ENCODE measurements at places on chromosomes 7 and 10.

DNA sequence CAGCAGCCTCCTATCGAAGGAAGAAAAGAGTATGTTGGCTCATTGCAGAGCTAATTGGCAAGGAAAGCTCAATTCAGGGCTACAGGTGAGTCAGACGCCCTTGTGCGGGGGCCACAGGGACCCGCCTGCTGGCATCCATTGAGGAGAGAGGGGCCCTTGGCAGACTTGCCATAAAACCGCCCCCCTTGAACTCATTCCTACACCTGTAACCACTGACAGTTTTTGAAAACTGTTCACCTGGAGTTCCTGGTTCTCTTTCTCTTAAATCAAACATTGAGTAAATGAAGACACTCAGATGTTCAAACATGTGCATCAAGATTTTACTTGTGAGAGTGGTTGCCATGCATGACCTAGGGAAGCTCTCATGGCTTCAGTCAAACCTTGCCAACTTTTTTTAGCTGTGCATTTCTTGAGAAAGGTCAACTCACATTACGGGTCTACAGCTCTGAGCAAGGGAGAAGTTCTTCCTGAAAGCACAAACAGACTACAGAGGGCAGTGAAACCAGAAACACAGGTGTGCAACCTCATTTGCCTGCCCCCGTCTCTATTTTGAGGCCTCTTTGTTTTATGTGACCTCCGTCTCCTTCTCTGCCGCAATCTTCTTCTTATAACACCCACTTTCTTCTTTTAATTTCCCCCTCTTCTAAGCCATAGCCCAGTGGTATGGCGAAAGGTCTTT is 87.8 kb downstream of the TBXAS1 start:
- no peak for DNase-seq

GRCh38 chr7:2612445-2613097 is 19.2 kb upstream of the TTYH3 start:
- DNase-seq, result no peak

GRCh38 chr10:15189133-15189885 is 20.8 kb upstream of the NMT2 start:
- no peak for DNase-seq

- DNase-seq, result no peak
These were observed 23.6 kb downstream of the RGS10 start for GRCh38 chr10:119518936-119519335.

DNA sequence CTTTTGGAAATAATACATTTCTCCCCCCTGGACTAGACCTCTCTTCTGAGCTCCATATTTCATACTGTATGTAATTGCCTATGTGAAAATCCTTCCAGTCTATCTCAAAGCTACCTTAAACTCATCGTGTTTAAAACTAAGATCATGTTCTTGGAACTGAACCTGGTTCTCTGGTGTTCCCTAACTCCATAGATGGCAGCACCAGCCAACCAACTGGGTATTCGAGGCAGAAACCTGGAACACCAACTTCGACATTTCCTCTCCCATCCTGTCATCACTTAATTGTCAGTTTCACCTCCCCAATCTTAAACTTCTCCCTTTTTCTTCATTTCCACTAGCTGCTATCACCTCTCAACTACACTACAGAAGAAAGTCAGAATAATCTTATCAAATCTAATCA is 87.0 kb downstream of the ANKIB1 start:
- DNase-seq, result no peak

- DNase-seq, result no peak
These were observed 100.6 kb upstream of the CELF2 start for GRCh38 chr10:10917031-10917430.

GRCh38 chr7:55018361-55019190 is at the start of gene EGFR:
Gene EGFR (plus strand): TSS chr7:55019017. CDS start chr7:55019278, 261 bp downstream.
- peak; percentile 73 for DNase-seq

DNA sequence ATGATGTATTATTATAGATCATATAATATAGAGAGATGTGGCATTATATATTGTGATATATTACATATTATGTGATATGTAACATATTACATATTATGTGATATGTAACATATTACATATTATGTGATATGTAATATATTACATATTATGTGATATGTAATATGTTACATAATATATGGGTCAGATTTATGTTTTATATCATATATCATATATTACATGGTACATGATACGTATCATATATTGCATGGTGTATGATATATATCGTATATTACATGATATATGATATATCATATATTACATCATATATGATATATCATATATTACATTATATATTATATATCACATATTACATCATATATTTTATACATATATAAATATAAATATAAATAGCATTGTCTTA is 164.1 kb upstream of the NEBL start:
- no peak for DNase-seq

- no peak for DNase-seq
These were observed 33.1 kb downstream of the HABP2 start for GRCh38 chr10:113585949-113586348.

GRCh38 chr10:128206676-128207075 is 80.5 kb upstream of the MKI67 start:
- no peak for DNase-seq

GRCh38 chr10:32379950-32380551 is 33.1 kb upstream of the EPC1 start:
- DNase-seq, result peak; percentile 5

- no peak for DNase-seq
These were observed 201.3 kb downstream of the MAD1L1 start for GRCh38 chr7:2031451-2031845.

GRCh38 chr10:14749070-14749809 is 25.5 kb downstream of the FAM107B start:
- peak; percentile 14 for DNase-seq

DNA sequence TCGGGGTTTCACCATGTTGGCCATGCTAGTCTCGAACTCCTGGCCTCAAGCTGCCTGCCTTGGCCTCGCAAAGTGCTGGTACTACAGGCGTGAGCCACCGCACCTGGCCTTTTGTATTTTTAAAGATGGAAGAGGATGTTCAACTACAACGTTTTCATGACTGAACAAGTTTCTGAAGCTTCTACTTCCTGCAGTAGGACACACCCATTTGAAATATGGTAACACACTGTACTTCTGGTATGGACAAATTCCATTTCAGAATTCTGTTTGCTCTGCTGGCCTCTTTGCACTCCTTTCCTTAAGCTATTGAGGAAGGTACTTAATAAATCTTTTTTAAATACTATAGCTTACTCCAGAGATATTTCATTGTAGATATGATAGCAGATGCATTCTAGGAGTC is 10.9 kb upstream of the CDK1 start:
- no peak for DNase-seq

DNA sequence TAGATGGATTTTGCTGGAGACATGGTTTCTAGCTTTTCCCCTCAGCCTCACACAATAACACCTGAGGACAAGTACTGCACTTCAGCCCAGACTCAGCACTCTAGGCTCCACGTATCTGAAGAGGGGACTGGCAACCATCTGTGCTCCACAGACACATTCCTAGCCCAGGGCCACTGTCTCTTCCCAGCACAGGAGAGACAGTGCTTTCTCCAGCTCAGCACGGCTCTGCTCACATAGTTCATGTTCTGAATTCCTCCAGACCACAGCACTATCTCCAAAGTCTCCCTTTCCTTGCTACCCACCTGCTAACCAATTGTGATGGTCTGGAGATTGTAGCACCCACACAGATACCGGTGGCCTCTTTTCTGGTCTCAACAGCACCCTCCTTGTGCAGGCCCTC is 114.5 kb downstream of the HTR7 start:
- DNase-seq, result no peak

- no peak for DNase-seq
These were observed 34.7 kb downstream of the DRGX start for GRCh38 chr10:49361178-49361554.

DNA sequence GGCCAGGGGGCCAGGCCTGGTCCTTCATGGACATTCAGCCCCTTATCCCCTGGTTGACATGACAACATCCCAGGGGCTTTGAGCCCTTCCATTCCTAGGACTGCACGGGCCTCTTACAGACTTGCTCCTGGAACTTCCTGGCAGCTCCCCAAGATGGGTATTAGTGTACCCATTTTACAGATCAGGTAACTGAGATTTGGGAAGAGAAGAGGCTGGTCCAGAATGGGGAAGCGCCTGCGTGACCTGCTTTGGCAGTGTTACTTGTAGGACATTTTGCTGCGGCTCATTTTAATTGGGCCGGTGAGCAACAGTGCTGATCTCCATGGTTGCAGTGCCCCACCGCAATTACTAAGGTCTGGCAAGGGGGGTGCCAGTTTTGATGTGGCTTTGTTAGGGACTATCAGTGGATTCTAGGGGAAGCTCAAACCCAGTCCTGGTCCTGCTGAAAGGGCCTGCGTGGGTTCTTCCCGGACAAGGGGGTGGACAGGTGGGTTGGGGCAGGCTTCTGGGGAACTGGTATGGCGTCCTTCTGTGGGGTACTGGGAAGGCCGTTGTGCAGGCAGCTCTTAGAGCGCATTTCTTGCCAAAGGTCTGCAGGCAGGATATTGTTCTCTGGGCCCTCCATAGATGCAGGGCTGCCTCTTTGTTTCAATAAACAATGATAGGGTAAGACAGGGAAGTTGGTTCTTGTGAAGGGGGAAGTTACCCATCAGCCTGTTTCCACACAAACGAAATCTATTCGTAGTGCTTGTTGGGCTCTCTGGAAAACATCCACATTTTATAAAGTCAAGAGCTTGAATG is 137.6 kb downstream of the RGS10 start:
- DNase-seq, result no peak

GRCh38 chr7:121339082-121339481 is 10.3 kb downstream of the WNT16 start:
- no peak for DNase-seq

- DNase-seq, result no peak
These were observed 99.2 kb downstream of the HECW1 start for GRCh38 chr7:43211693-43212092.

- DNase-seq, result no peak
These were observed 239.2 kb upstream of the PRKCQ start for GRCh38 chr10:6819301-6819700.

DNA sequence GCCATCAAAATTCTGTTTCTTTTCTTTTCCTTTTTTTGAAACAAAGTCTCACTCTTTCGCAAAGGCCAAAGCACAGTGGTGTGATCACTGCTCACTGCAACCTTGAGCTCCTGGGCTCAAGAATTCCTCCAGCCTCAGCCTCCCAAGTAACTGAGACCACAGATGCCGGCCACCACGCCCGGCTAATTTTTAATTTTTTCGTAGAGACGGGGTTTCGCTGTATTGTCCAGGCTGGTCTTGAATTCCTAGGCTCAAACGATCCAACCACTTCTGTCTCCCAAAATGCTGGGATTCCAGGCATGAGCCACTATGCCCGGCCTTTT is 25.7 kb upstream of the TRIM56 start:
- no peak for DNase-seq

DNA sequence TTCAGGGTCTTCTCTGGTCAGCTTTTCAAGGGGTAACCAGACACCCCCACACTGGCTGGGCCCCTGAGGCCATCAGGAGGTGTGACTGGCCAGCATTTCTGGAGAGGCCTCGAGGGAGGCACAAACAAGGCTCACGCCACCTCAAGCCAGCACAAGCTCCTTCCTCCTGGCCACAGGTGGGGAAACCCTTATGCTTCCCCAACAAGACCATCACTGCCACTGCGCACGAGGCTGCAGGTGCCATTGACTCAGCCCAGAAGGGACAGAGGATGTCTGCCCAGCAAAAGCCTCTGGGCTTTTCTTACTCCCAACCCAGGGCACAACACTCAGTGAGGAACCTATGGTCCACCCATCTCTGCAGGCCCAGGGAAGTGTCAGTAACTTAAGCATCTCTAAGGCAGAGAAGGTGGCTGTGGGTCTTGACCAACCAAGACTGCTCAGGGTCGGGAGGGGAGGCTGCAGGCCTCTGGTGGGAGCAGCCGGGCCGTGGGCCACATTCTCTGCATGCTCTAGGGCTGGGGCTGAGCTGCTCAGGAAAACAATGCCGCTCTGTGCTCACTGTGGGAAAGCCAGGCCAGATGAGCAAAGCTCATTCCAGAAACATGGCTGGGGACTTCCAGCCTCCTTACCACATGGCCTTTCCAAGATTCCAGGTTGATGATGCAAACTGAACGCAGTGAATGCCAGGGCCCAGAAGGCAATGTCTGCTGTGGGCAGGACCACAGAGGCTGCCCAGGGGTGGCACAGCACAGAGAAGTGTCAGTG is 24.2 kb upstream of the RASSF4 start:
- DNase-seq, result no peak

DNA sequence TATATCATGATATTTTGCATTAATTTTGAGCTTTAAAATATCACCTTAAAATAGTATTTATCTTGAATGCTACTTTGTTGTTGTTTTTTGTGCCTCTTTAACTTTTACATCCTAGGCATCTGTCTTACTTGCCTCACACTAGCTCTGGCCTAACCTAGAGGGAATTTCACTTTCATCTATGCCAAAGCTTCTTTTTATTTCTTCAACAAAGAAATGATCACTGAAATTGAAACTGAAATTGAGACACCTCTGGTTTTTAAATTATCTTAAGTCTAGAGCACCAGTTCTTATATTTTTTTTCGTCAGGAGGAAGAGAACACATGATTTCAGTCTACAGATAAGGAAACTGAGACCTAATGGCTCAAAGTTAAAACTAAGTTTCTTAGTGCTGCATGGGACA is 3.5 kb upstream of the SCIN start:
- no peak for DNase-seq

DNA sequence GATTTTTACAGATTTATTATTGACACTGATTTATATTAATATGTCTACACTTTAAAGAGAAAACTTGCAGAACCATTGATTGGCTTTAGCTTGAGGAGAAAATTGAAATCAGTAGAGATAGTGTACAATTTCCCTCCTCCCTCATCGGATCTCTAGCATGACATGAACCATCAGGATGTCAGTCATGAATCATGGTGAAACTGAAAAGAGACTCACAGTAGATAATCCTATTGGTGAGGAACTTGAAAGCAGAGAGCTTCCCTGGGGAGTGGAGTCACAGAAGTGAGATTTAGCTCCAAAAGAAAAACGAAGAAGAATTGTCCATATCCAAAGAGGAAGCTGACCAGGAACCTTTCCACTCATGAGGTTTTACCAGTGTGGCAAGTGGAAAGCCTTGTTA is 346.8 kb downstream of the ABCA13 start:
- no peak for DNase-seq

DNA sequence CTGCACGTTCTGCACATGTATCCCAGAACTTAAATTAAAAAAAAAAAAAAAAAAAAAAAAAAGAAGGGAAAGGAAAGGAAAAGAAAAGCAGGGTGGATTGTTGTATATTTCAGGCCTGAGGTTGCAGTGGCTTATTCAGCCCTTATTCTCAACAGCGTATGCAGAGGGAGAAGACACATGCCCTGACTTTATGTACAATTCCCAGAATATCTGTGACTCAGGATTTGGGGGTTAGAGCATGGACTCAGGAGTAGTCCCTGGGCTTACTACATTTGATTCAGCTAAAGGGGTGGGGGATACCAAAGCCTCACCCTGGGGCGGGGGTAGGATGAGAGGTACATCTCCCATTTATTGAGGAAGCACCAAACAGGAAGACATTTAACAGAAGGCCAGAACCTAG is 137.4 kb downstream of the MYOF start:
- no peak for DNase-seq

GRCh38 chr10:124386186-124387077 is 32.3 kb downstream of the OAT start:
- DNase-seq, result no peak

- no peak for DNase-seq
These were observed 392.2 kb upstream of the NFE2L3 start for GRCh38 chr7:25759748-25760147.
